ENCODE measurements at places on chromosomes 3 and 15. TPM values are rescaled to one million over a fixed set of nuclear protein-coding genes. Genes with fewer than 3 reads are reported as not detected.

STRIT1 gene
- total RNA-seq, result not detected

- H3K36me3 ChIP-seq, result no peaks in the 10 kb centered on the region
- no peak for DNase-seq
- no peak overlapping the region for H3K4me3 ChIP-seq
- no peaks in the 10 kb centered on the region for H3K4me1 ChIP-seq
- H3K27ac ChIP-seq, result no peak overlapping the region
These were observed 272.0 kb upstream of the RGMA start for GRCh38 chr15:93360976-93361375.

GRCh38 chr15:98905963-98906711, 101.5 kb downstream of the PGPEP1L start:
- peaks cover 9% of the 10 kb centered on the region for H3K36me3 ChIP-seq
- no peaks in the 10 kb centered on the region for H3K27me3 ChIP-seq
- DNase-seq, result no peak
- peak overlapping the region; percentile 67 for H3K27ac ChIP-seq
- peaks cover 39% of the 10 kb centered on the region for H3K4me1 ChIP-seq

GRCh38 chr15:98755781-98756180, 107.4 kb downstream of the IGF1R start:
- H3K36me3 ChIP-seq, result no peaks in the 10 kb centered on the region
- H3K4me1 ChIP-seq, result no peaks in the 10 kb centered on the region
- H3K4me3 ChIP-seq, result no peak overlapping the region
